Transverse colon (tissue), 4 donors: ENCODE measurements at places on chromosomes 4 and X.

GRCh38 chr4:20666012-20666860, 34.0 kb upstream of the PACRGL start:
- DNase-seq = no peak

- peak; percentile 14 for DNase-seq
Observed at GRCh38 chrX:49754233-49754857, 58.6 kb upstream of the PAGE1 start.

GRCh38 chr4:159045321-159045720, 57.6 kb upstream of the RAPGEF2 start:
- no peak for DNase-seq

DNA sequence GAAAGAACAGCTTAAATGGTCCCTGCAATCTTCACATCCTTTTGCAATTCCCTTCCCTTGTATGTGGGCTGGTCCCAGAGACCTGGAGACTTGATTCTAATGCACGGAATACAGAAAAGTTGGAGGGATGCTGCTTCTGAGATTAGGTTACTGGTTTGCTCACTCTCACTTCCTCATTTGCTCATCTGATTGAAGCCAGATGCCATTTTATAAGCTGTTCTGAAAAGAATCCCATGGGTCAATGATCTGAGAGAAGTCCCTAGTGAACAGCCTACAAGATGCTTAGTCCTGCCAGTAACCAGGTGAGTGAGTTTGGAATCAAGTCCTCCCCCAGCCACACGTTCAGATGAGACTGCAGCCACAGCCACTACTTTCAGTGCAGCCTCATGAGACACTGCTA, 35.9 kb downstream of the MAGEA1 start:
- no peak for DNase-seq

- DNase-seq = peak; percentile 44
Observed at GRCh38 chr4:40305328-40306170, 29.6 kb upstream of the CHRNA9 start.

- DNase-seq = no peak
Observed at GRCh38 chr4:20883231-20883630, 183.0 kb downstream of the PACRGL start.

DNA sequence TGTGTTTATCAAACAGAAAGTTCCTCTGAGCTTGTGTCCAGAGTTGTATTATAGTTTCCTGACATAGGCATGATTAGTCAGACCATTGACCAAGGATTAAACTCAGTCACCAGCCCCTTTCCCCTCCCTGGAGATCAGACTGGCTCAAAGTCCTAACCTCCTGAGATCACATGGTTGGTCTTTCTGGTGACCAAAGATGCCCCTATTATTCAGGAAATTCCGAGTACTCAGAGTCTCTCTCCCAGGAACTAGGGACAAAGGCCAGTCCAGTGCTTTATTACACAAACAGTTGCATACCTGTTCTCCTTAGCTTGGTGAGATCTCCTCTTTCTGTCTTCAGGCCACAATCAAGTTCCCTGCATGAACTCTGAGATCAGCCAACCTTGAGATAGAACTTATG, 14.5 kb upstream of the ENPP6 start:
- DNase-seq = no peak

- no peak for DNase-seq
Observed at GRCh38 chrX:40867352-40867751, 132.0 kb upstream of the MED14 start.

GRCh38 chr4:138259824-138260223, 17.7 kb upstream of the SLC7A11 start:
- DNase-seq = no peak

DNA sequence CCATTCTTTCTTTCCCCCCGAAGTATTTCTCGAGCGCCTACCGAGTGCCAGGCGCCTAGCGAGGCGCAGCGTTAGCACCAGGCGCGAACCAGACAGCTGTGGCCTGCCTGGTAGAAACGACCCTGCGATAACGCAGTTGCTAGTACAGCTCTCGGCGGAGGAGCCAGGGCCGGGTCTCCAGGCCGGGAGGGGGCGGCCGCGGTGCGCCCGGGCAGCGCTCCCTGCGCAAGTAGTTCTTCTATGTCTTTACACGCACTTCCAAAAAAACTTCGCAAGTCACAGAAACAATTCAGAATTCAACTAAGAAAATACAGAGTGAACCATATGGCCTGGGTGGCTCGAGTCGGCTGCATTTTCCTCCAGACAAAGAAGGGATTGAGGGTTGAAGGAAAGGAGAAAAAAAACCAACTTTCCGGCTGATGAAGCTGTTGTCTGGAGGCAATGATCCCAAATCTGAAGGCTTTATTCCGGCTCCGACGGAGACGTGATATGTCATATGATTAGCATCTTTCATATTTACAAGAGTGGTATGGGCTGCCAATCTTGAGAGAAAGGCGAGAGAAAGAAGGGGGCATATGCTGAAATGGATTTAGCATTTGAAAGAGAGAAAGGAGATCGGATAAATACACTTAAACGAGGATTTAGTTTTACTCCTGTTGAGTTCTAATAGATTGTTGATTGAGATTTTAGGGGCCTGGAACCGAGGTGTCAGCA, 7.2 kb upstream of the NEUROG2 start:
- peak; percentile 31 for DNase-seq

DNA sequence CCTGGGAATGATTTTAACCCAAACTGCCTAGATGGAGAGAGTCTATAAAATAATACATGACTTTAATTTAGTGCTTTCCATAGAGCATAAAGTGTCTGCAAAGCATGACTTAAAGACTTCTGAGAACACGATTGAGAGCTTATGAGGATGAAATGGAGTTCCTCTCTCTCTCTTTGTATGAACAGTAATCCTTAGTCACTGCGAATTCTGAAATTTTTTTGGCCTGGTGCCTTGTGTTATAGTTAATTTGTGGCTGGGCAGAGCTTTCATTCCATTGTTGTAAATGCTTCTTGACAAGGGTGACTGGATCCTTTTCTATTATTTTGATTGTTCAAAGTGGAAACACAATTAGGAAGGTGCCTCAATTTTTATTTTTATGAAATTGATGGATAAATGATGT, 179.5 kb downstream of the CEP135 start:
- no peak for DNase-seq

DNA sequence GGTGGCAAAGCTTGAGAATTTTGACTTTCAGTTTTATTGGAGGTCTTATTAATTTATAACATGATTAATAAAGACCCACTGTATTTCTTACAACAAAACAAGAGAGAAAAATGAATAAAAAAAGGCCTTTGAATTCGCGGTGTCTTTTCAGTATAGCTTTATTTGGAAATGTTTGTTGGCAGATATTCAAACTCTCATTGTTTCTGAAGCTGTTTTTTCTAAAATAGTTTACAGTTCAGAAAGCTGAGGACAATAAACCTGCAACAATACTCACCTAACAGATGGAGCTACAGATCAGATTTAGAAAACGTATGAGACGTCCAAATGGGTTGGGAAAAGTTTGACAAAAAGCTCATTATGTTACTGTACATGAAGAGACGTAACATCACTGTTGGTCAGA, 2.4 kb upstream of the SPARCL1 start:
- DNase-seq = no peak

DNA sequence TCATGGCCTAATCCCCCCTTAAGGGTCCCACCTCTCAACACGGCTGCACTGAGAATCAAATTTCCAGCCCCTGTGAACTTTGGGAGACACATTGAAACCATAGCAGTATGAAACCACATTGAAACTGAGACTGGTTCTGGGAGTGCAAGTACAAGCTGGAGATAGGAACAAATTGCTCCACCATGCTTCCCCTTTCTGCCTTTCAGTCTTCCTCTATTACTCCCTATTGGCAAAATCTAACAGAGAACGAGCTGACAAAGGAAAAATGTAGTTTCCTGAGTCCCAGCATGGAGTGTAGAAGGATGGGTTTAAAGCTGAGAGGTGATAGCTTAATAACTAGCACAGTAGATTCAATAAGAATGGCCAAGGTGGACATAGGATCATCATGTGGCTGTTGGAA, 161.7 kb upstream of the RPL34 start:
- no peak for DNase-seq

- DNase-seq = no peak
Observed at GRCh38 chr4:1321486-1321885, 25.5 kb upstream of the UVSSA start.

- DNase-seq = peak; percentile 35
Observed at GRCh38 chr4:1871471-1872021, 353 bp downstream of the NSD2 start.

DNA sequence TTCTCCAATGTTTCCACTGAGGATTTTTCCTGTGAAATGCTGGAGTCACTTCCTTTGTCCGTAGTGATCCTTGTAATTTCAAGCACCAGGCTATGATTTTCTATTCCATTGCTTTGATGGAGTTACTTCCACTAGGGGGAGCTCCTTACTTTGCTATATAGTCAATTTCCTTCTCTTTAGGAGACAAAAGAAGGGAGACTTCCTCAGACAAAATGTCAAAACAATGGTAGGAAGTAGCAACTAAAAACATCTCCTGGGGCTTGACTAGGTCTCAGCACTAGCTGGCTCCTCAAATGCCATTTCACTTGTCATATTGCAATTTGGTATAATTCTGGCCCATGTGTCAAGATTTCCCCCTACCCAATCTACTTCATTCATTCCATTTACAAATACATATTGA, 24.1 kb downstream of the ZCCHC12 start:
- DNase-seq = no peak

- DNase-seq = peak; percentile 55
Observed at GRCh38 chr4:56757261-56757746, 64.2 kb downstream of the SPINK2 start.

GRCh38 chr4:188037003-188037713, 41.6 kb downstream of the ZFP42 start:
- DNase-seq = no peak

DNA sequence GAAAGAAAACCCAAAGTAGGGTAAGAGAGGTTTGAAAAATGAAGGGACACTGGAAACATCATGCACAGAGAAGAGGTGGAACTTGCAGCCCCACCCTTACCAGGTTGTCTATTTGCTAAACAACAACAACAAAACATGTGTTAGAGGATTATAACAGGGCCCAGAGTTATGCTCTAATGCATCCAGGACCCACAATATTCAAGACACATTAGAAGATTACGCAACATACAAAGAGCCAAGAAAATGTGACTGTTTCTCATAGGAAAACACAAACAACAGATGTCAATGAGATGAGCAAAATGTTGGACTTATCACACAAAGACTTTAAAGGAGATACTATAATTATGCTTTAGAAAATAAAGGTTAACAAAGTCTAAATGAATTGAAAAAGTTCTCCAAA, 128.5 kb downstream of the LRBA start:
- no peak for DNase-seq

- DNase-seq = no peak
Observed at GRCh38 chr4:1410491-1411325, 4.5 kb upstream of the NKX1-1 start.

DNA sequence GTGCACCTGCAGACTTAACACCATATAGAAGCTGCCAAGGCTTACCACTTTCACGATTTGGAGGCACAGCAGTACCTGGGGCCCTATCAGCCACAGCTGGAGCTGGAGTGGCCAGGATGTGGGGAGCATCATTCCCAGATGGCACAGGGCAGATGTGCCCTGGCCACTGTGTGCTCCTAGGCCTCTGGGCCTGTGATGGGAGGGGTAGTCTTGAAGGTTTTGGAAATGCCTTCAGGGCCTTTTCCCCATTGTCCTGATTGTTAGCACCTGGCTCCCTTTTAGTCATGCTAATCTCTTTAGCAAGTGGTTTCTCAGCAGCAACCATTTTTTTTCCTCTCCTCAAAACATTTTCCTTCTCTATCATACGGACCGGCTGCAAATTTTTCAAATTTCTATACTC, 490.2 kb downstream of the RAB28 start:
- DNase-seq = no peak

- no peak for DNase-seq
Observed at GRCh38 chr4:125760201-125760819, 445.6 kb downstream of the FAT4 start.

DNA sequence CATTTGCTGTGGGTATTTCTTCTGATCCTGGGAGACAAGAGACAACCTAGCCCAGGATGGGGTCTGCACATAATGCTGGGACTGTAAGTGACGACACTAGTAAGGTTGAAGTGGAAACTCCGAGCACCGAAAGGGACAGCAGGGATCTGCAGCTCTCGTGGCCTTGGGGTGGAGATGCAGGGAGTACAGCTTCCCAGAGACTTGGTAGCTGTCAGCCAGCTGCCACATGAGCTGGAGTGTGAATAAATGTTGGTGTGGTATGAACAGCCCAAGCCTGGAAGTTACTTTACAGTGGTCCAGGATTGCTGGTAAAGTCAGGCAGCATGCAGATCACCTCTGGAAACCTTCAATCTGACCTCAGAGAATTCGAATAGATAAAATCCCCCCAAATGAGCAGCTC, 97.6 kb downstream of the FAM193A start:
- DNase-seq = no peak

DNA sequence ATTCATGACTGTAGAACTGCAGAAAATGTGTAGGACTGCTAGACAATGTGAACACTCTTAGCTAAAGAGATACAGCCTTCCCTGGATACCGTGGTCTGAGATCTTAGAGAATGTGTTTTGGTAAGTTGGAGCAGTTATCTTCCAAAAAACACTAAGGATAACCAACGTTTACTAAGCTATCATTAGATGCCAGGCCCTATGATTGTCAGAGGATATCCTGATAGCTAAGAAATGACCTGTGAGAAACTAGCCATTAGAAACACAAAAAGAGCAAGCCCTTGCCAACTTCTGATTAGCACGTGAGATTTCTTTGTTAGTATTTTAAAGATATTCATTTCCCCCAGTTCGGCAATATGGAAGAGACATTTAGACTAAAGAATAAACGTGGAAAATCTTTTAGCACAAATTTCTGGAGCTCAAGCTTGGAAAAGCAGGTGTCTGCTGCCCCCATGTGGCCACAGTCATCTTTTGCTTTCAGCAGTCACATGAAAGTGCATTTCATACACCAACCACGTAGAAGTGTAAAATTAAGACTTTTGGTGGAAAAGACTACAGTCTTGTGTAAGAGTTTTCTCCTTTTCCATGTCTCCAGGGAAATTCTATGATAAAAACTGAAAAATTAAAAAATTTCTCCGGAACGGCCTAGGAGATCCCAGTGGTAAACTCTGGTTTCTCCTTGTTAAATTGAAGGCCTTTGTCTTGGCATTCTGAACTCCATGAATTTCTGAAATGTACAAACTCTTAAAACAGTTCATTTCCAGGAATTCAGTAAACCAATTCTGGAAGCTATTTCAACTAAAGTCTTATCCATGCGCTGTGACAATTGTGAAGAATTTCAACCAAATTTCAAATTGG, 136.4 kb downstream of the ZNF674 start:
- DNase-seq = peak; percentile 78

DNA sequence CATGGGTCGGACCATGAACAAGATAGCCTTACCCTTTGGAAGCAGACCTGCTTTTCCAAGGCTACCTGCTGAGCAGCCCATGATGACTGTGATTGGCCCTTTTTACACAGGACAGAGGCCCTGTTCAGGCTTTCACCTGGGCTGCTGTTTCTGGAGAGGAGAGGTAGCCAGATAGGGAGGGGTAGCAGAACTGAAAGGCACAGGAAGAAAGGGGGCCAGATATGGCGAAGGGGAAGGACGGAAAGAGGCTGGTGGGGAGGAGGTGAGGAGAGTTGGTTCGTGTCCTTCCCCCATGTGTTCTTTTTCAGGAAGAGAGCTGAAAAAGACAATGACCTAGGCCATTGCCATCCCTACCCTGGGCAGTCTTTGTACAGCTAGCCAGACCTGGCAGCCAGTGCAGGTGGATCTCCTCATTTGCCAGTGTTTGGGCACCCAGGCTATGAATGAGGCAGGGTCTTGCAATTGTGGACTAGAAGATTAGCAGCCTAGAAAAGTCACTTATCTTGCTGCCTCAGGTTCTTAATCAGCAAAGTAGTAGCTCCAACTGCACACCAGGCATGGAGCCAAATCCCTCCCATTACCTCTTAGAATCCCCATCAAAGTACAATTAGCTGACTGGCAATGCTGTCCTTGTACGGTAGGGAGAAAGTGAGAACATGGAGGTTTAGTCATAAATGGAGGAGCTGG, 139.6 kb downstream of the AMMECR1 start:
- DNase-seq = no peak
